ENCODE measurements at places on chromosomes 4 and X.

- DNase-seq: peak; percentile 49
Observed at GRCh38 chrX:18931972-18932371, 51.9 kb downstream of the PHKA2 start.

- DNase-seq: no peak
Observed at GRCh38 chr4:4856071-4857000, 3.1 kb upstream of the MSX1 start.

- DNase-seq: no peak
Observed at GRCh38 chrX:142663330-142664095, 362.2 kb upstream of the SPANXN4 start.

GRCh38 chrX:79259073-79259689 is 108.0 kb downstream of the ITM2A start:
- DNase-seq: peak; percentile 43

DNA sequence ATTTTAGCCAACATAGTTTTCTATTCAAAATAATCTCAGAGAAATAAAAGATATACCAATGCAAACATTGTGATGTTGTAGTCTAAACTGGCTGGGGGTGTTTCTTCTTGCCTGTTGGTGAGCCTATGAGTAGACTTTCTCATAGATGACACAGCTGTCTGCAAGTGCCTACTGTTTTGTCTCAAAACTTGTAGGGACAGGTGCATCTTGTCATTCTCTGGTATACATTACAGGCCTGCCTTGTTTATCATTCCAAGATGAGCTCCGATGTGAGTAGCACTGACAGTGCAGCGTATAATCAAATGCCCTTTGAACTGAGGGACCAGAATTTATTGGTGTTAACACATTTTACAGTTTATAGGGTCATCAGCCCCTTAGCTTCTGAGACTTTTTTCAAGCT is 353.8 kb downstream of the PRDM5 start:
- no peak for DNase-seq

Measured in cardiac fibroblast (primary cell).